HEK293T (cell line): ENCODE measurements at places on chromosomes 2 and 18.

GRCh38 chr18:48715711-48716361 lies 177.0 kb downstream of the CTIF start:
- DNase-seq, result no peak

DNA sequence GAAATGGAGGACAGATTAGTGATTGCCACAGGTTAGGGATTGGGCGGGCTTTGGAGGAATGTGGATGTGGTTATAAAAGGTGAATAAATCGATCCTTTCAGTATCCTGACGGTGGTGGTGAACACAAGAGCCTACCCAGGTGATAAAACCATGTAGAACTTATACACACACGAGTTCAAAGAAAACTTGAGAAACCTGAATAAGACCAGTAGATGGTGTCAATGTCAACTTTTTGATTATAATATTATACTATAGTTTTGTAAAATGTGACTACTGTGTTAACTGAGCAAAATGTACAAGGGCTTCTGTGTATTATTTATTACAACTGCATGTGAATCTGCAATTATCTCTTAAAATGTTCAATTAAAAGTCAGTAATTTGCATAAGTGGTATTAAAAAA lies 136.3 kb downstream of the ERBB4 start:
- no peak for DNase-seq

- no peak for DNase-seq
Measured at GRCh38 chr2:101199251-101199791, 48.1 kb upstream of the TBC1D8 start.

GRCh38 chr2:161961061-161961460 lies 113.0 kb downstream of the DPP4 start:
- DNase-seq, result no peak

DNA sequence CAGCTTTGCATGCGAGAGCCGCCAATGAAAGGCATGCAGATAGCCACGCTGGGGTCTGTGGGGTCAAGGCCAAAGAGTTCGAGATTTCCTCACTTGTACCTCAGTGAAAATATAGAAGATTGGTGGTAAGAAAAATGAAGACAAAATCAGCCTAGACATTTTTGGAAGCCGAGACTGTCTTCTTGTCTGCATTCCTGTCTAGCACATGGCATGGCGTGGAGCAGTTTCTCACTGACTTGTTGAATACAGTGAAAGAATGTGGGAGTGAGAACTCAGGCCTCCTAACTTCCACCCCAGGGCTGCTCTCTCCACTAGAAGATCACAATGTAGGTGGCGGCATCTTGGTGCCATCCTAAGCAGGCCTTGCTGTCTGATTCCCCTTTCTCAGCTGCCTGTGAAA lies 740.8 kb upstream of the HS6ST1 start:
- DNase-seq, result no peak

- DNase-seq, result no peak
Measured at GRCh38 chr18:45567123-45567522, 48.2 kb upstream of the SLC14A2 start.

GRCh38 chr2:206230060-206230762 lies 44.3 kb upstream of the ZDBF2 start:
- DNase-seq, result peak; percentile 75

DNA sequence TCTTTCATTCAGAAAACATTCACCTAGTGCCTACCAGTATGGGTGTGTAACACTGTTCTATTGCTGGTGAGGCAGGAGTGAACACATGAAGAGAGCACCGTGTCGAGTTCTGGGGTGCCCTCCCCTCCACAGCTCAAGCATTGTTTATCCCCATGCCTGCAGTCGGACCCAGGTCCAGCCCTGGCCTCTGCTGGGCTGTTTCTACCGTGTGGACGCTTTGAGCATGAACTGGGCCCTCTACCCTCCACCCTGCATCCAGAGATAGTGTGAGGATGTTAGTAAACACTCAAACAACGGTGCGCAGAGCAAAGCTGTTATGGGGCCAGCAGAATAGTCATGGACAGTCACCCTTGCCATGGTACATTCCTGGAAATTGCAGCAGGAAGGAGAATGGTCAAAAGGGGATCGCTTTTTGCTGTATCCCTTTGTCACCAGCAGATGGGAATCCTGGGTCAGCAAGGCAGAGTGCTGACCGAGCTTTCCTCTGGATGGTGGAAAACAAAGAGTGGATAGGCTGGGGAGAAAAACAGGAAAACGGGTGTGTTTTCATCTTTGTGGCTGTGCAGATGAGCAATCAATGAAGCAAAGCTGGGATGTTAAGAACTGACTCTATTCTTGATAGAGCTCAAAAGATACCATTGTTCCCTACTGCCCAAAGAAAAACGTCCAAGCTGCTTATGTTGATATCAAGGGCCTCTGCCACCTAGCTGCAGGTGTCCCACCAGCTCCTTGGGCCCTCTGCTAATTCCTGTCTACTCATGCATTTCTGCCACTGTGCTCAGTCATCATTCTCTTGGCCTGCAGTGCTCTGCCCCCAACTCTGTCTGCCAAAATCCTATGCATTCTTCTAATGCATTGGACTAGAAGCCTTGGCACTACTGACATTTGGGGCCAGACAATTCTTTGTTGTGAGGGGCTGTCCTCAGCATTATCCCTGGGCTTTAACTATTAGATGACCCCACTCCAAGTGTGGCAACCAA lies 38.7 kb downstream of the REEP1 start:
- DNase-seq, result peak; percentile 20

DNA sequence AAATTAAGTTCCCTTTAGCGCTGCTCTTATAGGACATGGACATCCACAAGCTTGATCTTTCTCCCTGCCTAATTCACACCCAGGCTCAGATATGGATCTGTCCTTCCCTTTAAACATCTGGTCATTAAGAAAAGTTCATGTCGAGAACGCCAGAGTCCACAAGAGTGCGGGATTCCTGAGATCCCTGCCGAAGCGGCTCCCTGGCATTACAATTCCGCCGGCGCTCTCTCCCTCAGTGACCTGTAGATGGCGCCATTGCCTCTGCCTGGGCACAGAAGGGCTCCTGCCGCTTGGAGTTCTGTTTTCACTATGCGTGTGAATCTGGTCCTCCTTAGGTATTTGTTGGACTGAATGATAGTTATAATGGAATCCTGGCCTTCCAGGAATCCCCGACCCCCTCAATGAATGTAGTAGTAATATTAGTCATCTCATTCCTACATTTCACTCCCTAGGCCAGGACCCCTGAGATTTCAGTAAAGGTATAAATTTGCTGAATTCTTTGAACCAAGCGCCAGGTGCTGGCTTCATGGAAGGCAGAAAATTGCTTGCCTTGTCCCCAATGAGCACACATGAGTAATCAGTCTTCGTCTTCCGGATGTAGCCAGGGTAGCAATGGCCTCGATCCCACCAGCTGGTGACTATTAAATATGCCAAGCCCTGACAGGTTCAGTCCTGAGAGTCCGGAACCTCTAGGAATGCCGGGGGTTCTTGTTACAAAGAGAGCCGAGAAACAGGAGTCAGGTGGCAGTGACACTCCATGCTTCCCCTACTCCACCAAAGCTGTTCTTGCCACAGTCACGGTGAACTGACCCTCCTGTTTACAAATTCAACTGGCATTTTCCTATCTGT lies 26.4 kb upstream of the CD207 start:
- peak; percentile 92 for DNase-seq

DNA sequence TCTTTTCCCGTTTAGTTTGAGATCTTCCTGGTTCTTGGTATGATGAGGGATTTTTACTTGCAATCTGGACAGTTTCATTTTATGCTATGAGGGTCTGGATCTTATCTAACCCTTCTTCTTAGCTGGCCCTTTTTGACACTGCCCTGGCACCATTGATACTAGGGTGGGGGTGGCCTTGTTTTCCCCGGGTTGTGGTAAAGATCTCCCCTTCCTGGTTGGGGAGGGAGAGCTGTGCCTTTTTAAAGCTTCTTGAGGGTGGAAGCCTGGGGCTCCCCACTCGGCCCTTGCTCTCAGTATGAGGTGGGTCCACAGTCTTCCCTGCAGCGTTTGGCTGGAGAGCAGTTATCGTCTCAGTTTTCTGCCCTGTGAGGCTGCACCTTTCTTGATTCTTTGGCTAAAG lies 66.1 kb downstream of the ASB1 start:
- DNase-seq, result no peak

GRCh38 chr18:54717673-54718407 lies 110.4 kb upstream of the RAB27B start:
- DNase-seq, result peak; percentile 6

GRCh38 chr2:5657231-5657630 lies 35.0 kb upstream of the SOX11 start:
- DNase-seq, result no peak

GRCh38 chr2:160203422-160203821 lies 3.4 kb upstream of the ITGB6 start:
- no peak for DNase-seq

DNA sequence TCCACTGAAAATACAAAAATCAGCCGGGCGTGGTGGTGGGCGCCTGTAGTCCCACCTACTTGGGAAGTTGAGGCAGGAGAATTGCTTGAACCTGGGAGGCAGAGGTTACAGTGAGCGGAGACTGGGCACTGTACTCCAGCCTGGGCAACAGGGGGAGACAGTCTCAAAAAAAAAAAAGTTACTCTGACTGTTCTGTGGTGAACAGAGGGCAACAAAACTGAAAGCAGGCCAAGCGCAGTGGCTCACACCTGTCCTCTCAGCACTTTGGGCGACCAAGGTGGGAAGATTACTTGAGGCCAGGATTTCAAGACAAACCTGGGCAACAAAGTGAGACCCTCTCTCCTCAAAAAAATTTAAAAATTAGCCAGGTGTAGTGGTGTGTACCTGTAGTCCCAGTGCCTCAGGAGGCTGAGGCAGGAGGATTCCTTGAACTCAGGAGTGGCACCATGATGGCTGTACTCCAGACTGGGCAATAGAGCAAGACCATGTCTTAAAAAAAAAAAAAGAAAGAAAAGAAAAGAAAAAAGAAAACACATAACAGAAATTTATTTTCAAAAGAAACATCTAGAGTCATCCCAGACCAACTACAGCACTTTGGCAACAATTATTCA lies 13.6 kb upstream of the RTN4 start:
- DNase-seq, result no peak

DNA sequence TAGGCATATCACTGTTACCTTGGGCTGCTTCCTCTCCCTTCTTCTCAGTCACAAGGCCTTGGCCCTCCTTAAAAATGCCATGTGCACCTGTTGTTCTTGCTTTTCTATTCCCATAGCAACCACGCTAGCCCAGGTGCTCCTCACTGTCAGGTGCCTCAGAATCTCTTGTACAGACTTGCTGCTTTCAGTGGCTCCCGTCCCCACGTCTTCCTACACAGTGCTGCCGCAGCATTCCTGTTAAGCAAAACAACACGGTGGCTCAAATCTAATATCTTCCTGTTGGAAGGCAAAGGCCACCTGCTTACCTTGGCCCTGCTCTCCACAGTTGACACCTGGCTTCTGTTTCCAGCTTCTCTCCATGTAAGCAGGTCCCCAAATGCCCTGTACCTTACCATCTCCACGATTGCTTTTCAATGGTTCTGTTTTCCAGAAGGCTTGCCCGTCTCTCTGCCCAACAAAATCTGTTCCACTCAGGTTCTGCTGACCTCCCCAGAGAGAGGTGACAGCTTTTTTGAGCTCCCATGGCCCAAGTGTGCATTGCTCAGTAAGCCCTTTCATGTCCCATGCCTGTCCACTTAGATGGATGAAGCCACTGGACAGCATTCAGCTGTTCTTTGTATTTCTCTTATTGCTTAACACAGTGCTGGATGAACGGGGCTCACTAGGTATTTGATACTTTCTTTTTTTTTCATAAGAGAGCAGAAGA lies 240.4 kb downstream of the PRKCE start:
- DNase-seq, result no peak

DNA sequence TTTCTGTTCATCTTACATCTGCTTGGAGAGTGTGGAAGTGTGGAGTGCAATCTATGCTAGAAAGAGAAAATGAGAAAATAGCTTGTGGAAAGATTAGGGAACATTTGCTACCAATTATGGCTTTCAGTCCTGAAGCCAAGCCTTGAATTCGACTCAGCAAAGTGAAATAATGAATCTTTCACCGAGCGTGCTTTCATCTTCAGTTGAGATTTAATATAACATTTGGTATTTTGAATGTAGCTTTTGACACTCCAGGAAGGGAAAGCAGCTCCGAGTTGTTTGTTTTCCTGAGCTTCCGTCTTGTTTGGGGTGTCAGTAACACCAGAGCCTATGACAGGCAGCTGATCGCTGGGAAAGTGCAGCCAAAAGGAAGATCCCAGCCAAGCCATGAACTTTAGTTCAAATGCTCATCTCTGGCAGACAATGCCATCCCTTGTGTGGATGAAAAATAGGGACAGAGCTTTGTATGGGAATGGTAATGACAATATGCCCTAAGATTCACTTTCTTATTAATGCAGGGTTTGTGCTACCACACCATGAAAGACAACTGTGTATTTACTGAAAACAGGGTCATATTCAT lies 25.0 kb upstream of the PHLPP1 start:
- no peak for DNase-seq

DNA sequence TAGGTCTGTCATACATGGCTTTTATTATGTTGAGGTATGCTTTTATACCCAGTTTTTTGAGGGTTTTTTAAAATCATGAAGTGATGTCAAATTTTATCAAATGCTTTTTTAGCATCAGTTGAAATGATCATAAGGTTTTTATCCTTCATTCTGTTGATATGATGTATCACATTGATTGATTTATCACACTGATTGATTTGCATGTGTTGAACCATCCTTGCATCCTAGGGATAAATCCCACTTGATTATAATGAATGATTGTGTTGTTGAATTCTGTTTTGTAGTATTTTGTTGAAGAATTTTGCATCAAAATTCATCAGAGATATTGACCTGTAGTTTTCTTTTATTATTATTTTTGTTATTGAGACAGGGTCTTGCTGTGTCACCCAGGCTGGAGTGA lies 68.2 kb downstream of the LIMS1 start:
- no peak for DNase-seq

DNA sequence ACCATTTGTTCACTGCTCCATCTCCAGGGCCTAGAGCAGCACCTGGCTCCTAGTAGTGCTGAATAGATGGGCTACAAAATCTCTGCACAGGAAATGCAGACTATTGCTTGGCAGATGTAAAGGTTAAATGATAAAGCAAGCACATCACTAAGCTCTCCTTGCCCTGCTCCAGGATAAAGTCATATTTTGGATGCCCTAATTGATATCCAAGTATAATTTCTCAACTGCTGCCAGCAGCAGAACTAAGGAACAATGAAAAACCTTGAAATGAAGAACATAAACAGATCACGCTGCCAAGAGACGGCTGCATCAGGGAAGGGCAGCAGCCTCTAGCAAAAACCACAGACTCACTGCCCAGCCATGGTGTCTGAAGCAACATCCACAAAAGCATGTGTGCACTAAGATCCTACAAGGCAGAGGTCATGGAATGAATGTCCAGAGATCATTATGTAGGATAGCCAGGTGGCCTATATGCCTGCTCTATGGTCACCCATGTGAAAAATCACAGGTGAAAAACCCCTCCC lies 134.7 kb downstream of the TMEM163 start:
- no peak for DNase-seq
